NB4 (cell line): ENCODE measurements at places on chromosomes 2 and 18.

- no peak for DNase-seq
These were observed 181.1 kb upstream of the ARL4C start for GRCh38 chr2:234677758-234678538.

- peak; percentile 95 for DNase-seq
These were observed 221.7 kb downstream of the PAX3 start for GRCh38 chr2:222076973-222077690.

- DNase-seq: no peak
These were observed 13.5 kb upstream of the HS6ST1 start for GRCh38 chr2:128332091-128332634.

GRCh38 chr2:283996-284794 is 3.7 kb downstream of the ALKAL2 start:
- DNase-seq: no peak

DNA sequence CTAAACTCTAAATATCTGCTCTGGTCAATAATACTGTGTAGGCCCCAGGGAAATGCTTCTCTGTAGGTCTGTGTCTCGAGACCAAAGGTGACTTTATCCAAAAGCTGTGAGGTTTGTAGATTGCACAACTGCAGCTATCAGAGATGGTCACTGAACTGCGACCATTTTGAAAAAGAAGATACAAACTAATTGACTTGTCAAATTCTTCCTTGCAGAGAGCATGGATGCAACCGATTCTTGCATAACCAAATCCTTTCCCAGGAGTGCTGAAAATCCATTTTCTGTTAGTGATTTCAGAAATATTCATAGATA is 155.8 kb downstream of the SH3BP4 start:
- no peak for DNase-seq

- DNase-seq: no peak
These were observed 55.3 kb upstream of the HAAO start for GRCh38 chr2:42847596-42848151.

DNA sequence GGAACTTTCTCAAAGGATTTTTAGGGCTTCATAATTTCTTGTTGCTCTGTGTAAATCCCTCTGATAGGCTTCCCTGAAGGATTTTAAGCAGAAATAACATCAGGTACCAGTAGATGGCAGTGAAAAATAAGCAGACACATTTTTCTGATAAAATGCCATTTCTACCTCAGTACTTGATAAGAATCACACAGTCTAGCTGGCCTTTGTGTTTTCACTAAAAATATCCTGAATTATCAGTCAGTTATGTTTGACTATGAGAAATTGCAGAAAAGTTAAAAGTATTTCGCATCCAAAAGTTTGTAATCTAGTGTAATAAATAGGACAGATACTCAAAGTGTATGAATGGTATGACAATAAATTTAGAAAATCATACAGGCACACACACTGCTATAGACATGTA is 68.7 kb downstream of the DNAJC10 start:
- DNase-seq: peak; percentile 30

DNA sequence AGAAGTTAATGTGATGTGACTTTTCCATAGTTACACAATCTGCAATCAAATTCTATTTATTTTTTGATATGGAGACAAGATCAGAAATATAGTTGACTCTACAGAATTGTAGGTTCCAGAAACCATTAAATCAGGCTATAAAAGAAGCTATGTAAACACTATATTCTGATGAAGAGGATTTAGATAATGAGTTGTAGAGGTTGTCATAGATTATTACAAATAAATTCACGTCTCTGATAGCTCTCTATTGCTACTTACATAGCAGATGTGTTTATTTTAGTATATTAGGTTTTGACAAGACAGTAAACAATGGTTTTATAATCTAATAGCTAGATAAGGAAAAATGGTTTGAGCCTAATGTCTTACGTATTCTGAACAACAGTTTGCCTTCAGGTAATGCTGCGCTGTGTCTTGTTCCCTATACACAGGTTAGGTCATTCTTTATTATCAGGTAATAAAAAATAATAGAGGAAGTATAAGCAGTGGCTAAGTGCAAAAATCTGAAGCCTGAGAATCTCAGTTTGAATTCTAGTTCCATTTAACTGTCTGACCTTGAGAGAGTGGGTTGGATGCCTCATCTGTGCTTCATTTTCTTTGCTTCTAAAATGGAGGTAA is 93.4 kb downstream of the PPP1R1C start:
- no peak for DNase-seq

- DNase-seq: no peak
These were observed 59.6 kb downstream of the TPGS2 start for GRCh38 chr18:36769172-36769571.

GRCh38 chr2:100654611-100655010 is 91.8 kb downstream of the PDCL3 start:
- DNase-seq: no peak

- no peak for DNase-seq
These were observed 177.9 kb upstream of the NABP1 start for GRCh38 chr2:191499874-191500565.

DNA sequence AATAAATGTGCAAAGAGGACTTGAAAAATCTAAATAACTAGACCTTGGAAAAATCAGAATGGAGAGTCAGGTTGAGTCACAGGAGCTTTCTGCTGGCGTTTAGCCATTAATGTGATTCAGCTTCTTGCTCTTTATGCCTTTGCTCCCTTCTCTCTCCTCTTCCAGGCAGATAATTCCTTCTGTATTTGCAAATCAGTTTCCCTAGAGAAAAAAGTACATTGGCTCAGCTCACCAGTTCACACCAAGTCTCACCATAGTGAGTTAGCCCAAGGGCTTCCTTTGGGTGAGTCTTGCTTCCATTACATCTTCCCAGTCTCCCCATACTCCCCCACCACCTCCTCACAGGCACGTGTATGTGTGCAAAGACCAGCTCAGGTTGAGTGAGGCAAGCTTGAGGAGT is 73.6 kb downstream of the CYBRD1 start:
- DNase-seq: no peak

GRCh38 chr18:73535189-73535588 is 612.4 kb downstream of the FBXO15 start:
- DNase-seq: no peak

DNA sequence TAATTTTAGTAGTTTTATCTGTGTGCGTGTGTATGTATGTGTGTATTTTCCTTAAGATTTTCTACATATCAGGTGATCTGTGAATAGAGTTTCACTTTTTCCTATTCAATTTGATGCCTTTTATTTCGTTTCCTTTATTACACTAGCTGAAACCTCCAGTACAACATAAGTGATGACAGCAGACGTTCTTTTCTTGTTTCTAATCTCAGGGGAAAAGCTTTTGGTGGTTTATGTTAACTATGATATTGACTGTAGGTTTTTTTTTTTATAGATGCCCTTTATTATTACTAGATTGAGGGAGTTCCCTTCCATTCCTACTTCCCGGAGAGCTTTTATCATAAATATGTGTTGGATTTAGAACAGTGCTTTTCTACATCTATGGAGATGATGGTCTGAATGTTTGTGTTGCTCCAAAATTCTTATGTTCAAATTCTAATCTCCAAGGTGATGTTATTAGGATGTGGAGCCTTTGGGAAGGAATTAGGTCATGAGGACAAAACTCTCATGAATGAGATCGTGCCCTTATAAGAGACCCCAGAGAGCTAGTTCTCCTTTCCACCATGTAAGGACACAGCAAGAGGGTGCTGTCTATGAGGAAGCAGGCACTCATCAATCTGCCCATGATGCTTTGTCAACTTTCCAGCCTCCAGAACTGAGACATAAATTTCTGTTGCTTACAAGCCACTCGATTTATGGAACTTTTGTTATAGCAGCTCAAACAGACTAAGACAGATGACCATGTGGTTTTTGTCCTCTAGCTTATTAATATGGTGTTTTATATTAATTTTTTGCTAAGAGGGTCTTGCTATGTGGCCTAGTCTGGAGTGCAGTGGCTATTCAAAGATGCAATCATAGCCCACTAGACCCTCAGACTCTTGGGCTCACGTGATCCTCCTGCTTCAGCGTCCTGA is 5.9 kb upstream of the RHBDD1 start:
- peak; percentile 26 for DNase-seq
